ENCODE measurements at places on chromosomes 1 and 21.

DNA sequence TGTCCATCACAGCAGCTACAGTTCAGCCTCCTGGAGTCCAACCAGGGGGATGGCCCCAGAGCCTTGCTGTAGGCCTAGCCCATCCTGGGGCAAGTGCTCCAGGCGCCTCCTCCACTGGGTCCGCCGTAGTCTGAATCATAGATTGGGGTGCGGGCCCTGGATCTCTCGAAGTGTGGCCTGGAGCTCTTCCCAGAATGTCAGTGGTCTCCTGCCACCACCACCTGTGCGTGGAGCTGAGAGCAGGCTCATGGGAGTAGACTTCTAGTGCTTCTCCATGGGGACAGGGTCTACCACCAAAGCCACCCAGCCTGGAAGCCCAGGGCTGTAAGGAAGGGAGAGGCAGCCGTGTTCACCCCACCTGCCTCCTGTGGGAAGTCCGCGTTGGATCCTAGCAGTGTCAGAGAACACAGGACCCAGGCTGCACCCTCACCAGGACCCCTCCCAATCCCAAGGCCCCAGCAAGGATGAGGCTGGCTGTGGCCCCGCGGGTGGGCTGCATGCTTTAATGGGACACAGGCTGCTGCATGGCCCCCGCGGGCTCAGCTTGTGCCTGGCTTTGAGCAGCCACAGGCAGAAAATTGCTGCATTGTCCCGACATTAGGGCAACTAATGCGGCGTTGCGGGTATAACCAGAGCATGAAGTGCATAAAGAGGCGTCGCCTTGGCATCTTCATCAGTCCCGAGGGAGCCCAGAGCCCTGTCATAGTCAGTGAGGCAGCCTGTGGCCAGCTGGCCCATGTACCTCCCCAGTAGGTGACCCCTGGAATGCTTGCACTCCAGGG lies 735 bp upstream of the HES3 start:
- no peak for DNase-seq

- DNase-seq, result no peak
Measured at GRCh38 chr21:42107177-42107880, 36.2 kb downstream of the UMODL1 start.

DNA sequence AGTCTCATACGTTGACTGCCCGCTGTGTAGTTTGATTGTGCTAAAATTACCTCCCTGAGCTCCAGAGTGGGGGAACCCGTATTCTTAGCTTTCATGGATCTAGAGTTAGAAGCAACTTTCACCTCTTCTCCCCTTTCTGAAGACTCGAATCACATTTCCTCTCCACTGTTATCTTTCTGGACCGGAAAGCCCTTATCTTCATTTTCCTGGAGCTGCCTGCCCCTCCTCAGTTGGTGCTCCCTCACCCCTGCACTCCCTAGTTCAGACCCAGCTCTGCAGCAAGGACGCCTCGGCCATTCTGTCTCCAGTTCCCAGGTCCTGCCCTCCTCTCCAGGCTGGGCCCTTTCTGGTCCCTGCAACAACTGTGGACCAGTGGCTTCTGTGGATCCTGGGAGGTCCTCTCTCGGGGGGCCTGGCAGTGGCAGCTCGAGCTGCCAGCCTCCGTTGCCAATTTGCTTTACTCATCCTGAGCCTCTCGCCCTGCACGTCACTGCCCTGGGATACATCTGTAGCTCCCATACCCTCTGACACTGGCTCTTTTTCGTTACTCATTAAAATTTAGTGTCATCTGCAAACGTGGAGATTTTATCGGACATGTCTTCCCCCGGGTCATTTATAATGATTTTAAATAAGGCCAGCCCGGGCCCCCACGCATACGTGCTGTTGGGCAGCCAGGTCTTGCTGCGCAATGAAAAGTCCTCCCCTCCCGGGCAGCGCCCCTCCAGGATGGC lies 141.5 kb upstream of the VAMP3 start:
- no peak for DNase-seq

DNA sequence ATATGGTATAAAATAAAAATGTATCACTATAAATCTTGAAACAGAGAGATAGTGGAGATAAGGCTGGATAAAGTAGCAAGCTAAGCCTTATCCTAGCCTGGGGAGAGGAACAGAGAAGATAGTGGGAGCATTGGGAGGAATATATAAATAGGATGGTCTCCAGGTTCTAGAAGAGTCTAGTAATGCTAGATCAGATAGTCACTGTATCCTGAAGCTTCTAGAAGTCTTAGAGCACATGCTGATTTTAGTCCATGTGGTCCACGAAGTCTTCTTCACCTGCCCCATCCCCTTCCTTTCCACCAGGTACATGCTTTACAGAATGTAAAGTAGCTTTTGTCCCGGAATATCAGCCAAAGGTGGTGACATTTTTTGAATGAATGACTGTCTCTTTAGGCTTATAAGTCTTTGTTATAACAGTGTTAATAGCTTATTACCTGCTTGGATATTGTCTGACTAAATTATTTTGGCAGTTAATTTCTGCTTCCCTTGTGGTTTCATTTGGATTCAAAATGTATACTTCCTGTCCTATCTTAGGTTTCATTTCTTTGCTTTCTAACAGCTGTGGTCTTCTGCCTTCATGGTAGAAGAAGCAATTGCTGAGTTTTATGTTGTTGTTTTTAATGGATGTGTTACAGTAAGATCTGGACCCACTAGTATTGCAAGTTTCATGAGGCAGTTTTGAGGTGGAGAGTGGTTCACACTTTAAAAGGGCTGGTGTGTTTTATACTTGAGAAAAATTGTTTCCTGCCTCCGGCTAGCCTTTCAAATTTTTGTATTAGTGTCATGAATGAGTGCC lies 5.9 kb downstream of the SMG7 start:
- DNase-seq, result no peak

GRCh38 chr21:36428761-36429432 lies 43.7 kb downstream of the CHAF1B start:
- DNase-seq, result no peak

GRCh38 chr1:158371188-158371953 lies 17.7 kb downstream of the CD1E start:
- no peak for DNase-seq

- no peak for DNase-seq
Measured at GRCh38 chr1:11057477-11057876, 2.3 kb downstream of the SRM start.

GRCh38 chr1:232626452-232626851 lies 3.5 kb downstream of the SIPA1L2 start:
- no peak for DNase-seq

- DNase-seq, result no peak
Measured at GRCh38 chr1:241593186-241593585, 47.0 kb downstream of the CHML start.

DNA sequence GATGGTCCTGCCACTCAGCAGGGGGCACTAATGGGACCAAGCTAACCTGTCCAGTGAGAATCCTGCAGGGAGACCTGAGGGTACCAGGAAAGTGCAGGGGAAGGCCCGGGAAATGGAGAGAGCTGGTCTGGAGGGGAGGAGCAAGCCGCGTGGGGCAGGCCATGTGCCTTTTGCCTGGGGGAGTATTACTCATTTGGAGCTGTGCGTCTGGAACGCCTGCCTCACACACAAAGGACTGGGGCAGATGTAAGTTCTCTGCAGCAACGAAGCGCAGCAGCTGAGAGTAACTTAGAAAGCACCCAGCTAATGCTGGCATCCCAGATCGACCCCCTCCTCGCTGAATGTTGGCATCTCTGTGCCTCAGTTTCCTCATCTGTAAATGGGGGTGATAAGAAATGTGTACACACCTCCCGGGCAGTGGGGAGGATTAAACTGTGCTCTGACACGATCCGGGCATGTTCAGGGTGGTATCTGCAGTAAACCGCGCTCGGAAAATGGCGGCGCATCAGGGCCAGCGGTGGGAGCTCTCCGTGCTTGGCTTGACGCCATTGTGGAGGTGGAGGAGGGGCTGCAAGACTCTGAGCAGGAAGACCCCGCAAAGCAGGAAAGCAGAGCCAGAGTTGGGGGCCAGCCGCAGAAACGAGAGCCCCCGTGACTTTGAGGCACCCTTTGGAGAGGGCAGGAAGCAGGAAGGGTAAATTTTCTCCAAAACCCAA lies 212.5 kb downstream of the NPHP4 start:
- DNase-seq, result no peak
